ENCODE measurements at places on chromosomes 13 and 19.

GRCh38 chr19:16001481-16002312, 52.9 kb downstream of the OR10H4 start:
- DNase-seq, result peak; percentile 80

- no peak for DNase-seq
Observed at GRCh38 chr13:75303263-75303662, 178.7 kb downstream of the TBC1D4 start.

DNA sequence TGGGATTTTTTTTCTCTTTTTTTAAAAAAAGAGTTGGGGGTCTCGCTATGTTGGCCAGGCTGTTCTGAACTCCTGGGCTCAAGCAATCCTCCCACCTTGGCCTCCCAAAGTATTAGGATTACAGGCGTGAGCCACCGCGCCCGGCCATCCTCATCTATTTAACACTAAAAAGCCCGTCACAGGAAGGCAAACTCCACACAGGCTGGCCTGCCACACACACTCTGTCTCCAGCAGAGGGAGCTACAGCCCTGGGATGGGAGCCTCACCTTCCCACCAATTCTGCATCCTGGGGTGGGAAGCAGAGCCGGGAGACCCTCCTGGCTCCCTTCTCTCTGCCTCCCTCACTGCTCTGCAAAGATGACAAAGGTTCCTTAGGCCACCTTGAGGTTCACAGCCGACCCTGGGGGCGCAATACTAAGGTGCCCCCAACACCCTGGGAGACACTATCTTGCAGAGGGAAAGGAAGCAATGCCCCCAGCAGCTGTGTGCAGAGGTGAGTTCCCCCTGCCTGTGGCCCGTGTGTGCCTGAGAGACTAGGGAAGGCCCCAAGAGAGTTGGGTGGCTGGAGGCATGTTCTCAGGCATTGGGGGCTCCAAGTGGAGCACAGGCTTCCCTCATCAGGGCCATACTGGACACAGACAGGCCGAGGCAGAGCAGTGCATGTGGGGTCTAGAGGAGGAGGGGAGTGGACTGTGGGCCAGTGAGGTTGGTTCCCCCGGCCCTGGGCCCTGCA, 27.4 kb upstream of the TIMM44 start:
- peak; percentile 67 for DNase-seq

DNA sequence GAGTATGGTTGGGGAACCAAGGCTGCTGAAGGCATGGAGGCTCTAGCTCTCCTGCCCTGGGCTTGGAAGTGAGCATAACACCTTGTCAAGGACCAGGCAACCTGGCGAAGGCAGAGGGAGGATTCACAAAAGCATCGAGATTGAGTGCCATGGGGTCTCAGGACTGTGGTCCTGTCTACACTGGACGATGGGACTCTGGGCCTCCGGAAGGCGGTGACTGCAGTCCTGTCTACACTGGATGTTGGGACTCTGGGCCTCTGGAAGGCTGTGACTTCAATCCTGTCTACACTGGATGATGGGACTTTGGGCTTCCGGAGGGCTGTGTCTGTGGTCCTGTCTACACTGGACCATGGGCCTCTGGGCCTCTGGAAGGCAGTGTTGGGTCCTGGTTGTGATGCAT, 290.4 kb downstream of the TEX29 start:
- no peak for DNase-seq

DNA sequence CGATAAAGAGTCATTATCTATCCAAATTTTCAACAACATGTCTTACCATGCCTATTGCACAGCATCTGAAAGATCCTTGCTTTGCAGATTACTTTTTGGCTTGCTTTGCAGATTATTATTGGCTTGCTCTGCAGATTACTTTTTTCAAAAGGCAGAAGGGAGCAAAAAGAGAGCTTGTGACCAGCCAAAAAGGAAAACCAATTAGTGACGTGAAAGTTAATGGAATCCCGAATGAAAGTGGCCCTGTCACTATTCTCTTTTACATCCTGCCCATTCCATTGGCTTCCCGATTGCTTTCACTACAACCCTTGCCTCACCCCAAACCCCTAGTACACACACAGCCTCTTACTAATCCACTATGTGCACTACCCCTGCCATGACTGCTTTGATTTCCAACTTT, 81.3 kb downstream of the LHFPL6 start:
- no peak for DNase-seq

- DNase-seq, result no peak
Observed at GRCh38 chr19:6235031-6235951, 44.5 kb downstream of the MLLT1 start.
